ENCODE measurements at places on chromosomes 3 and 15.

- DNase-seq: no peak
Observed at GRCh38 chr3:73448041-73448440, 176.7 kb downstream of the PDZRN3 start.

DNA sequence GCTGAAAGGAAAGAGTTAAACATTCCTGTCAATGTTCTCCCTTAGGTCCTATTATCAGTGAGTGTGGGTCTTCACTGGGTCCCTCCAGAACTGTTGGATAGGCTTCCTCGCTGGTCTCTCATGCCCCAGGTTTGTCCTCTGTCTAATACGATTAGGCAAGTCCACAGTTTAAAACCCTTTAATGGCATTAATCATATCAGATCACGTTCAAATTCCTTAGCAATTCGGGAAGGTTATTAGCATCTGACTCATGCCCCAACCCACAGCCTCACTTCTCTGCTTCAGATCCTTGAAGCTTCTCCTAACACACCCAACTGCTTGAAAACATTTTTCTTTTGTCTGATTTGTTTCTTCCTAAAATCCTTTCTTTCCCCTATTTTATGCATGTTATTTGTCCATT lies 224.3 kb upstream of the ATP10A start:
- no peak for DNase-seq

DNA sequence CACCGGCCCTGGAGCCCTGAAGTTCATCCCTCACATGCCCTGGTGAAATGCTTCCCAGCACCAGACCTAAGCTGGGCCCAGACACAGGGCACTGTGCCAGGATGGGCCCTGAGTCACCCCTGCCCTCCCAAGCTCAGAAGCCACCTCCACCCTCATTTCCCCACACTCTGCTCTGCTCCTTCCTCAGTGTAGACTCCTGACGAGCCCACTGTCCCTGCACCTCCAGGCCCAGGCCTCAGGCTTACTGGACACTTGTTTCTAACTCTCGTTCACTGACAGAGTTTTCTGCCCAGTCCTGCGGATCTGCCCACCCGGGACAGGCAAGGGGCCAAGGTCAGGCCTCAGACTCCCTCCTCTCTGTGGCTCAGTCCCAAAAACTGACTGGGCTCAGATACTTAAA lies 112.6 kb upstream of the RNF7 start:
- no peak for DNase-seq

- DNase-seq: no peak
Observed at GRCh38 chr3:96007650-96008195, 806.7 kb upstream of the EPHA6 start.
